Type B pancreatic cell (in vitro differentiated cells): ENCODE measurements at places on chromosomes 7 and 10. TPM values are rescaled to one million over a fixed set of nuclear protein-coding genes. Genes with fewer than 3 reads are reported as not detected.

The FXYD4 gene
- 0.97 and 3.1 TPM in 2 replicates for total RNA-seq

The NHLRC2 gene
- total RNA-seq, result 25.4 and 42.2 TPM in 2 replicates

The SEM1 gene
- total RNA-seq, result 62.5 and 62.6 TPM in 2 replicates

The RABGEF1 gene
- total RNA-seq, result 19.6 and 24.1 TPM in 2 replicates

The CDK14 gene
- total RNA-seq, result 38.1 and 43.5 TPM in 2 replicates

The IL2RA gene
- total RNA-seq, result not detected in 2 replicates

The SAMD9L gene
- total RNA-seq, result 1.8 and 2.7 TPM in 2 replicates

The EPHA1 gene
- 18.0 and 40.1 TPM in 2 replicates for total RNA-seq

The MET gene
- total RNA-seq, result 34.2 and 49.1 TPM in 2 replicates

The OR2F2 gene
- total RNA-seq, result not detected in 2 replicates

The GNAT3 gene
- total RNA-seq, result 0.70 and 0.81 TPM in 2 replicates

The NUTM2E gene
- total RNA-seq, result 0.86 and 1.7 TPM in 2 replicates

The FGFR2 gene
- total RNA-seq, result 68.8 and 173 TPM in 2 replicates

The CYP2C19 gene
- total RNA-seq, result 3.7 and 6.8 TPM in 2 replicates

The LYZL1 gene
- total RNA-seq, result not detected in 2 replicates

The GARIN1A gene
- total RNA-seq, result 2.4 TPM in 2 replicates

The TSPAN15 gene
- total RNA-seq, result 19.4 and 19.7 TPM in 2 replicates

The PLAC9 gene
- 8.2 TPM in 1 of 2 replicates, not detected in the other for total RNA-seq

The GRM8 gene
- 3.4 and 8.1 TPM in 2 replicates for total RNA-seq

The PDE6C gene
- not detected in 2 replicates for total RNA-seq

The NUTM2D gene
- total RNA-seq, result 7.3 and 9.9 TPM in 2 replicates

The PLAU gene
- 3.5 and 5.5 TPM in 2 replicates for total RNA-seq

The CADPS2 gene
- total RNA-seq, result 6.6 and 10.1 TPM in 2 replicates

The GDF10 gene
- 0.57 and 46.8 TPM in 2 replicates for total RNA-seq

The CALD1 gene
- total RNA-seq, result 169 and 218 TPM in 2 replicates

The EIF5AL1 gene
- 0.10 TPM in 1 of 2 replicates, not detected in the other for total RNA-seq

The CDH23 gene
- total RNA-seq, result 7.4 and 9.4 TPM in 2 replicates

The NEBL gene
- 24.5 and 55.3 TPM in 2 replicates for total RNA-seq

The UNC5B gene
- total RNA-seq, result 16.3 and 22.4 TPM in 2 replicates

The BEND7 gene
- total RNA-seq, result 14.1 and 16.4 TPM in 2 replicates

The PDZD7 gene
- 1.4 and 2.0 TPM in 2 replicates for total RNA-seq

The CRHR2 gene
- 0.21 and 0.27 TPM in 2 replicates for total RNA-seq
